ENCODE measurements at places on chromosomes 4 and X.

GRCh38 chr4:88409789-88410188, 31.1 kb downstream of the HERC6 start:
- DNase-seq, result no peak

DNA sequence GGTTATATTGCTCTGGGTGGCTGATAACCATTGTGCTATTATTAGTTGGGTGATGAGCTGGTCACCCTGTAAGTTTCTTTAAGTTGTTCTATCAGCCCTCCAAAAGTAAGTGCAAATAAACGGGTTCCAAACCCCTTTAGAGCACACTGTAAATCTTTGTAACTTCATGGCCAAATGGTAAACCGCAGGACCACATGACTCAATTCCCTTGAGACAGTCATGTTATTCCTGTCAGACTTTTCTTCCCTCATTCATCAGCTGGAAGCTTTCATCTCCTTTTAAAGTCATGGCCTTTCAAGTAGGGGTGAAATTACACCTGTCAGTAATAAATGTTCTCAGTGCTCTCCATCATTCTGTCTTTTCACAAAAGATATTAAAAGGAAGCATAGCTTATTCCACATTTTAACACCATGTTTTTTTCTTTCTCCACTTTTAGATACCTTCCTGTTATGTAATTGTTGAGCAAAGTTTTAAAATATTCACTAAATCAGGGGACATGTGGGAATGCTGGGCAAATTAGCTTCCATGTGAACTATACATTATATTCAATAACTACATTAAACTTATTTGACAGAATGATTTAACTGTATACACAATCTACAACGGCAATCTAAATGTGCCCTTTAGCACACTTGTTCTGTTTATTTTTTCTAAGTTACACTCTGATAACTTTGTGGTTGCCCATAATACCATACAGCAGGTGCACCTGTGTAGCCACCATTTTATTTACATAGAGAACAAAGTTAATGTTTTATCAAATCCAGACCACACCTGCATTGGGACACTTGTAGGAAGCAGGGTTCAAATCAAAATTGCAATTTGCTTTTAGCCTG, 275.5 kb downstream of the CFAP299 start:
- DNase-seq, result no peak

DNA sequence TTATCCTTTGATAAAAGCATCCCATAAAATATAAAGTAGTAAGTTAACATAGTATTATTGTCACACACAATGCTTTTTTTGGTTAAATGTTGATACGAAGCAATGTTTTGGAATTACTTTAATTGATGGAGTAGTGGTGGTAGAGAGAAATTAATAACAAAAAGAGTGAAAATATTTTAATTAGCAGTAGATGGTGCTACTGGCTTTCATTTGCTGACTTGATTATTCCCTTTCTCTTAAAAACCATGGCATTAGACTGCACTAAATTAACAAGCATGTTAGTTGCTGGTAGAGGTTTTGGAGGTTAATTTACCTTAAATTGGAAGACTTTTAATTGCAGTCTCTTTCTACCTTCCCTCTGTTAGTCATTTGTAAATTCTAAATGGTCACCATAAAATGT, 8.9 kb upstream of the DCK start:
- no peak for DNase-seq

- no peak for DNase-seq
Measured at GRCh38 chrX:109859651-109860050, 126.6 kb upstream of the ACSL4 start.

DNA sequence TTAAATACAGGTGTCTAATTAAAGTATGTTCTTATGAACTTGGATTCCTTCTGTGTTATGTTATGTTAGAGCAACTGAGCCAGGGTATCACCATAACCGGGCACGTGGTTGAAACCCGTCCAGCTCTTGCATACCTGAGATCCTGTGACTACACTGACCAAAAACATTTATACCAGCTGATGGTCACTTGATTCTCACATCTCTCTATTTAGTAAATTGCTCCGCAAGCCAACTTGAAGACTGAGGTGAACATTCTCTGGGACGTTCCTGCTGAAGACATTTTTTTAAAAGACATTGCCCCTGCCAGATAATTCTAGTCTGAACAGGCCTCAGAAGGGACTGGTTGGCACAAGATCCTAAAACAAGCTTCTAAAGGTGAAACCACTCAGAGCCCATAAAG, 550.0 kb upstream of the DIPK2B start:
- peak; percentile 21 for DNase-seq

- peak; percentile 21 for DNase-seq
Measured at GRCh38 chr4:84578540-84579402, 4.2 kb upstream of the CDS1 start.

GRCh38 chrX:42531441-42531840, 246.5 kb downstream of the PPP1R2C start:
- no peak for DNase-seq

DNA sequence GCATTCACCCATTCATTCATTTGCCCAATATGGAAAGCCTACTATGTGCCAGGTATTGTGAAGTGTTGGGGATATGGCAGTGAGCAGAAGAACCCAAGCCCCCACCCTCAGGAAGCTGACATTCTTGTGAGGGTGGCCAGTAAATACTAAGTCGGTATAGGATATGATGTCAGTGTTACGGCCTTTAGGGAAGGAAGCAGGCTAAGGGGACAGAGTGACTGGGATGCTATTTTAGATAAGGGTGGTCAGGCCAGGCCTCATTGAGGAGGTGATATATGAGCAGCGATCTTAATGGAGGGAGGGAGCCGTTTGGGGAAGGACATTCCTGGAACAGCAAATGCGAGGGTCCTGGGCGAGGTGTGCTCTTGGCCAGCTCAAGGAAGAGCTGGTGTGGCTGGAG, 2.0 kb downstream of the ATP6AP1 start:
- DNase-seq, result no peak

GRCh38 chrX:109327251-109327650, 154.6 kb downstream of the GUCY2F start:
- no peak for DNase-seq

DNA sequence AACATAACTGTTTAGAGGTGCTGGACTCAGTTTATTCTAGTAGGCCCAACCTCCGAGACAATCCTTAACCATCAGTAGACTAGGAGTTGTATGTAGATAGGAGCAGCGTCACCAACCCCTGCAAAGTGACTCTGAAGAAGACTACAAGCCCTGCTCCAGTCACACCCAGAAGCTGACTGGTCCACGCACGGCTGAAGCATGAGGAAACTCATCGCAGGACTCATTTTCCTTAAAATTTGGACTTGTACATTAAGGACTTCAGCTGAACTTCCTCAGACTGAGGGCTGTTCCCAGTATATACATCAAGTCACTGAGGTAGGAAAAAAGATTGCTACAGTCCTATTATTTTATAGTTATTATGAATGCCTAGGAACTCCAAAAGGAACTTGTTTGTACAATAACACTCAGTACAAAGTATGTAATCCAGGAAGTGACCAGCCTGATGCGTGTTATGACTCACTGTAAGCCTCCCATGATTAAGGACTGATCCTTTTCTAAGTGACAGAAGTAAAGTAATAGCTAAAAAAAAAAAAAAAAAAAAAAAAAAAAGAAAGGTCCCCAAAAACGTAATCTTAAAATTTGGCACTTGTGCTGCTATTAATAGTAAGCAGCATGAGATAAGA, 41.6 kb upstream of the UGT2B7 start:
- DNase-seq, result no peak

DNA sequence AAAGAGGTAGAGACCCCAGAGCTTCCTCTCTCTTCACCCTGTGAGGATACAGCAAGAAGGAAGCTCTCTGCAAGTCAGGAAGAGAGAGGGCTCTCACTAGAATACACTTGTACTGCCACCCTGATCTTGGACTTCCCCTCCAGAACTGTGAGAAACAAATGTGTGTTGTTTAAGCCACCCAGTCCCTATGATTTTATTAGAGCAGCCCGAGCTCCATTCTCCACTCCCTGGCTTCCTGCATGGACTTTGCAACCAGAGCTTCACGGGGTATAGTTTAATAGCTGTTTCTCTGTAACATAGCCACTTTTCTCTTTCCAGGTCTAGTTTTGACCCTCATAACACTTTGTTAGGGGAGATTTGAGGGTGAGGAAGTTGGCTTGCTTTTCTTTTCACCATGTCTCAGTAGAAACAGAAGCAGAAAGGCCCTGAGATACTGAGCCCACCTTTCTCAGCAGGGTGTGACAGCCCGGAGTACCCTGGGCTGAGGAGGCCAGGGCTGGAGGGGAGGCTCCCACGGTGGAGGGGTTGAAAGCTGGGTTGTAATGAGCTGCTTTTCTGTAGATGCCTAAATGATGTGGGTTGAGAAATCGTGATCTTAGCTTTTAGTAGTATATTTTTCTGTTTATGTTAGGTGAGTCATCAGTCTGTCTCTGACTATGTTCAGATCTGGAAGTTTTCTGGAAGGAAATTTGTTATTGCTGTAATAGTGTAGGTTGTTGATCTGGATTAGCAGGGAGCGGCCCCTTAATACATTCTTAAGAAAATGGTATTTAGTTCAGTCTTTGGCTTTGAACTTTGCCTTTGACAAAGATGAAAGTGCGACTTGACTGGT, 118.6 kb downstream of the PTTG2 start:
- no peak for DNase-seq

GRCh38 chr4:38600575-38600974, 63.4 kb upstream of the KLF3 start:
- no peak for DNase-seq

DNA sequence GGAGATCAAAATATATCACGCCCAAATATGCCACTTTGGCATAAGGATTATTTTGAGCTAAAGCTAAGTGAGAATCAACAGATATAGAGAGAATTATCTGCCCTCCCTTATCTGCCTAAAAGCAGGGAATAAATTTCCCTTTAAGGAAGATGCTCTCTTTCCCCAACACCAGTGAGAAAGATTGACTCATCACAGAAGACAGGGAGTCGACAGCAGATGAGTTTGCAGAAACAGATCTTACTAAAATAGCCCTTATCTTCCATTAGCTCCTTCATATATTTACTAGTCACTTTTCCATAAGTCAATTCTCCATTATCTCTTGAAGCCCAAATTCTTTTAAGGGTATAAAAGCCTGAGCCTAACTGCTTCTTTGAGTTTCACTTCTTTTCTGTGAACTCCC, 156.6 kb downstream of the CAMK2D start:
- DNase-seq, result no peak

DNA sequence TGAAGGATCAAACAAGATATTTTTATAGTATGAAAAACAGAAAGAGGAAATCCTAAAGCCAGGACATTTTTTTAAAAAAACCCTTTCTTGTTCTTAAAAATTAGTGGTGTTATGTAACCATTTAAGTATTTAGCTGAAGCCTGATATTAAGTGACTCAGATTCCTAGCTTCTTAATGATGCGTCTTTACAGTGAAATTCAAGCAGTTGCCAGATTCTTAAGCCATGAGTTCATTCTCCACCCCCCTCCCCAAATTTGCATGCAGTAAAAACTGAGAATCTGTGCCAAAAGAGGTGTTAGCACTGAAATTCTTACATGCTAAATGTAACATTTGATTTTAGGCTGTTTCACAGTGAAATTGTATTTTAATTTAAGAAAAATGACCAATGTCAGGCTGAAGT, 180.8 kb downstream of the RAPGEF2 start:
- no peak for DNase-seq

GRCh38 chr4:29009908-29010307, 1710.3 kb upstream of the PCDH7 start:
- no peak for DNase-seq

GRCh38 chrX:107716118-107716684, 59.4 kb downstream of the TSC22D3 start:
- DNase-seq, result no peak

DNA sequence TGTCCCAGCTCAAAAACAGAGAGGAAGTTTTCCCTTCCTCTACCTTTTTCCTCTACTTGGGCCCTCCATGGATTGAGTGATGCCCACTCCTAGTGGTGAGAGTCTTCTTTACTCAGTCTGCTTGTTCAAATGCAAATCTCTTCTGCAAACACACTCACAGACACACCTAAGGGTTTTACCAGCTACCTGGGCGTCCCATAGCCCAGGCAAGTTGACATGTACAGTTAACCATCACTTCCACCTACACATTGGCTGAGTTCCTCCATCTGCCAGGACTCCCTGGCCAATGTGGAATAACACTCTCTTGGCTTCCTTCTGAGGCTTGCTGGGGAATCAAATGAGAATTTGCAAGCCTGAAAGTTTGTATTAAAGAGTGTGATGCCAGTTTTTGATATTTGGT, 45.7 kb upstream of the DHRSX start:
- DNase-seq, result no peak

Data from prostate gland (tissue), 2 donors.